ENCODE measurements at places on chromosomes 16 and 17.

DNA sequence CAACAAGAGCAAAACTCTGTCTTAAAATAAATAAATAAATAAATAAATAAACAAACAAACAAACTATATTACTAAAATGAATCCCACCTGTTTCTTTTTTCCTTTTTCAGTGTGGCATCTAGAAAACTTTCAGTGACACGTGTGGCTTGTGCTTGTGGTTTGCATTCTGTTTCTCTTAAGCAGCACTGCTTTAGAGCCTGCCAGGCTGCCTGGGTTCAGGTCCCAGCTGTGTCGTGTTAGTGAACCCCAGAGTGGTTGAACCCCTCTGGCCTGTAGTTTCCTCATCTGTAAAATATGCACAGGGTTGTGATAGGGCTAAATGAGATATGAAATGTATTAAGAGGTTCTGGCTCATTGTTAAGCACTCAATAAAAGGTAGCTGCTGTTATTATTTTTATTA, 12.1 kb upstream of the EPN3 start:
- DNase-seq = no peak

DNA sequence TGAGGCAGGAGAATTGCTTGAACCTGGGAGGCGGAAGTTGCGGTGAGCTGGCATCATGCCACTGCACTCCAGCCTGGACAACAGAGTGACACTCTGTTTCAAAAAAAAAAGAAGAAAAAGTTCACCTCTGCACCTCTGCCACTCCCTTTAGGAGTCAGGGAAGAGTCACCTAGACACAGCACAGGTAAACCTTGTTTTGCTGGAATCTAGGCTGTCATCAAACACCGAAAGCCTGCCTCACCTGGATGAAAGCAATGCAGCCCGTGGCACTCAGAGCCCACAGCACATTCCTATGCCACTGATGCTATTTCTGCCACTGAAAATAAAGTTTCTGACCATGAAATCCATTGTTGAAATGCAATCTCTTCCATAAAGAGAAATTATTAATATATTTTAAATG, 22.2 kb downstream of the CFAP52 start:
- no peak for DNase-seq

- DNase-seq = no peak
These were observed 17.0 kb upstream of the SP6 start for GRCh38 chr17:47867813-47868533.

DNA sequence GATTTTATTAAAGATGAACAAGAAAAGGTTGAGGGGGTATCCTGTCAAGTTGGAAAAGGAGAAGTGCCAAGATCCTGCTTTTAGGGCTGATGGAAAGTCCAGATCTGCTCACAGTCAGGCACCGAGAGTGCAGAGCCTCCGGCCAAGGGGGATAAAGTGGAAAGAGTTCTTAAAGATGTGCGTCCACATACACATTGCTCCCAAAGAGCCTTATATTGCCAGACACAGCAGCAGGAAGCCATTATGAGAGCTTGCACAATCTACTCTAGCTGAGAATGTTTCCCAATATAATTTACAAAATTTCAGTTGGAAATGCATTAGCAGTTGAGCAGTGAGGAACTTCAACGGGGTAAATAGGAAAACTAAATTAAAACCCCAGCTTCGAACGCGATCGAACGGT, 95.6 kb downstream of the SALL1 start:
- DNase-seq = no peak

DNA sequence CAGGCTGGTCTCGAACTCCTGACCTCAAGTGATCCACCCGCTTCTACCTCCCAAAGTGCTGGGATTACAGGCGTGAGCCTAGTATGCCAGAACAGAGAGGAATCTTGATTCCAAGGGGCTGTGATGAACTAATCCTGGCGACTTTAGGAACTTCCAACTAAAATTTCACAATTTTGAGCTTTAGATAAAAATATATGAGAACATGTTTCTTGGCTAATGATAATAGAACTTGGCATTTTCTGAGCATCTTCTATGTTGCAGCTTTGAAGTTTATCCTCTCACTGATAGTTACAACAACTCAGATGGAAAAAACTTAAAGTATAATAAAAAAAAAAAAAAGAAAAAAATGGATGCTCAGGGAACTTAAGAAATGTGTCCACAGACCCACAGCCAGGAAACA, 69.8 kb upstream of the WSCD1 start:
- no peak for DNase-seq

DNA sequence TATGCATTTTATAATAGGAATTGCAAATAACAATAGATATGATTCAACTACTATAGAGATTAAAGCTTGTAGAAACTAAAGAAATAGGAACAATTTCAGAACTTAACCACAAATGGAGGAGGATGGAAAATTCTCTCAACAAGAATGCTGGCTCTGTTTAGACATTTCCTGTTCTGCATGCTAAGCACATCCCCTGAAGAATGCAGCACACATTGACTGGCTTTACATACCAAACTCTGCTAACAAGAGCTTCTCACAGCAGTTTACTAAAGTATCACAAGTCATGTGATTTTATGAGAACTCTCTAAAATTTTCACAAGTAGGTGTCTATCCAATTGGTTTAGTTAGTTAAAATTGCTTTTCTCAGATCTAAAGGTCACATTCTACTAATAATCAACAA, 85.2 kb downstream of the SPAG9 start:
- DNase-seq = peak; percentile 90

DNA sequence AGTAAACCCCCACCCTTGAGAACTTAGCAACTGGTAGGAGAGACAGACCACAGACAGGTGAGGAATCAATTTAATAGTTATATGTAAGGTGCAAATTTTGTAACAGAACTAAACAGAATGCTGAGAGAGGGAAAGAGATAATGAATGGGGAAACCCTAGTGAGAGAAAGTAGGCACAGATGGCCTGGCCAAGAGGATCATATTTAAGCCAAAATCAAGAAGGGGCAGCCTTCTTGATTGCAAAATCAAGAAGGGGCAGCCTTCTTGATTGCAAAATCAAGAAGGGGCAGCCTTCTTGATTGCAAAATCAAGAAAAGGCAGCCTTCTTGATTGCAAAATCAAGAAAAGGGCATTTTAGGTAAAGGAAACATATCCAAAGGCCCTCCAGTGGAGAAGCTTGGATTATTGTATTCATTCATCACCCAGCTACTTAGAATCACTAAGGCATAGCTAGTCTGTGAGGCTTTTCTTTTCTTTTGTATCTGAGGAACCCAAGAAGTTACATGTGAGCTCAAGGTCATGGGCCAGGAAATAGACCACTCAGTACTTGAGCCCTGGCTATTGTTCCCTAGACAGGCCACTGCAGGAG, 190.6 kb downstream of the CYLD start:
- DNase-seq = no peak

GRCh38 chr16:64122177-64122576, 999.7 kb downstream of the CDH11 start:
- DNase-seq = peak; percentile 10

DNA sequence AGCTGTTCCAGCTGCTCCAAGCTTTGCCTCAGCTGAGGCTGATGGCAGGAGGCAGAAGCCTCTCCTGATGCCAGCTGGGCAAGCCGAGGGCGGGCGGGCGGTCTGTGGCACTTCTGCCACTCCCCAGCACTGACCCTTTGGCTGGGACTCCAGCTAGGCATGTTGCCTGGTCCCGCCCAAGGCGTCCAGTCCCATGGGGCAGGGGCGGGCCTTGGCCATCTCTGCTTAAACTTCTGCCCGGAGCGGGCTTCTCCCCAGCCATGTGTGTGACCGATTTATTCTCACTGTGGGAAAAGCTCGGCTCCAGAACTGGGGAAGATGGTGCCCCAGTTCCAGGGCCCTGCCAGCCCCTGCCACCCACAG, 349.1 kb downstream of the SEC14L1 start:
- DNase-seq = no peak

DNA sequence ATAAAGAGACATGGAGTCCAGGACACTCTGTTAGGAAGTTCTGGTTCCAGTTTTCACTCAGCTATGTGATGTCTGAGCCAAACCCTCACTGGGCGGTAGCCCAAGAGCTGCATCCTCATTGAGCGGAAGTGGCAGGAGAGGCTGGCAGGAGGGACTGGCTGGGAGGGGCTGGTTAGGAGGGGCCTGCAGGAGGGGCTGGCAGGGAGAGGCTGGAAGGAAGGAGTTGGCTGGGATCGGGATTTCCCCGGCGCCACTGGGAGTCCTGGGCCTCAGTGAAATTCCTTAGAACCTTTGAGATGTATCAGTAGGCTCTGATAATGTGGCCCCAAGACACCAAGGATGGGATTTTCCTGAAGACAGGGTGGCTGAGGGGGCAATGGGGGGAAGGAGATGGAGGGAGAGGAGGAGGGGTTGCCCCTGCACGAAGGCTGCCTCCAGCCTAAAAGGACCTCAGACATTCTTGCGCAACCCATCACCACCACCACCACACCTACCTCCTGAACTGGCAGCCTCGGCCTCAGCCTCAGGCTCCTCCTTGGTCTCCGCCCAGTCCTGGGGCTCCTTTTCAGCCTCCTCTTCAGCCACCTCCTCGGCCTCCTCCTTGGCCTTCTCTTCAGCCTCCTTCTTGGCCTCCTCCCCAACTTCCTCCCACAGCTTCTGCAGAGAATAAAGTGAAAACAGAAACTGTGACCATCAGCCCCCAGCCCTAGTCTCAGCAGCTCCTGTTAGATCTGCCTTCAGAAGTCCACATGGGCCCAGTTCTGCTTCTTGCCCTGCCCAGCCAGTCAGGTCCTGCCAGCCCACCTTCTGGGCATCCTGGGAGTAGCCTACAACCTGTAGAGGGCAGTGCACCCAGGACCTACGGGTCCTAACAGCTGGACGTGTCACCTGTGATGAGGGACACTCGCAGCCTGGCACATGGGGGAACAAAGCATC, 31.7 kb downstream of the CNGB1 start:
- peak; percentile 59 for DNase-seq

- DNase-seq = peak; percentile 30
These were observed 2.1 kb downstream of the METTL22 start for GRCh38 chr16:8623634-8624033.

DNA sequence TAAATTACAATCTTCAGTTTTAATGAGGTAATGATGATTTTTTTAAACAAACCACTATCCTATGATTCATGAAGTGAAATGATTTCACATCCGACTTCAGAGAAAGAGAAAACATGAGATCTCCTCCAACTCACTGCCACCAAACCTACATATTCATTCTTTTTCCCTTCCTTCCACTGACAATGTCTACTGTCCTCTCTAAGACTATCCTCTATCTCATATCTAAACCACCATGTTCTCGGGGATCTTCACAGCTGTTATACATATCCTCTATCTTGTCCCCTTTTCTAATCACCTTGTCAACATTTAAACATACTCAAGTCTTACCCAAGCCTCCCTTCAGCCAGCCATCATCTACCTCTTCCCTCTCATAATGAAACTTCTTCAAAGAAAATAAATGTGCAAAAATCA, 53.5 kb downstream of the SMURF2 start:
- peak; percentile 45 for DNase-seq

DNA sequence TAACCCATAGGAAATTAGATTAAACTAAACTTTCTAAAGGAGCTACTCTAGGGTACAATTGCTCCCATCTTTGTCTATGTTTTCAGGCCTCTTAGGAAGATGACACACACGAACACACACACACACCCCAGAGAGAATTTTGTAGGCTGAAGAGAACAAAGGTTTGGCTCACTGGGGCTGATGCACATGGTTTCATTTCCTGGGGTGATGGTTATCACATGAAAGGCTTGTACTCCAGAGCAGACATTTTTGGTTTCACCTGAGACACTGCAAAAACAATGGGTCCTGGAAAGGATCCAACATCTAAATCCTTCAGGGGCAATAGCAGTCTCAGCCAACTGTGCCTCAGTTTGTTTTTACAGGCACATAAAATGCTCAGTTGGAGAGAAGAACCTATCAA, 62.8 kb downstream of the GRB7 start:
- no peak for DNase-seq

GRCh38 chr17:81151278-81151677, 14.0 kb upstream of the PVALEF start:
- DNase-seq = no peak

DNA sequence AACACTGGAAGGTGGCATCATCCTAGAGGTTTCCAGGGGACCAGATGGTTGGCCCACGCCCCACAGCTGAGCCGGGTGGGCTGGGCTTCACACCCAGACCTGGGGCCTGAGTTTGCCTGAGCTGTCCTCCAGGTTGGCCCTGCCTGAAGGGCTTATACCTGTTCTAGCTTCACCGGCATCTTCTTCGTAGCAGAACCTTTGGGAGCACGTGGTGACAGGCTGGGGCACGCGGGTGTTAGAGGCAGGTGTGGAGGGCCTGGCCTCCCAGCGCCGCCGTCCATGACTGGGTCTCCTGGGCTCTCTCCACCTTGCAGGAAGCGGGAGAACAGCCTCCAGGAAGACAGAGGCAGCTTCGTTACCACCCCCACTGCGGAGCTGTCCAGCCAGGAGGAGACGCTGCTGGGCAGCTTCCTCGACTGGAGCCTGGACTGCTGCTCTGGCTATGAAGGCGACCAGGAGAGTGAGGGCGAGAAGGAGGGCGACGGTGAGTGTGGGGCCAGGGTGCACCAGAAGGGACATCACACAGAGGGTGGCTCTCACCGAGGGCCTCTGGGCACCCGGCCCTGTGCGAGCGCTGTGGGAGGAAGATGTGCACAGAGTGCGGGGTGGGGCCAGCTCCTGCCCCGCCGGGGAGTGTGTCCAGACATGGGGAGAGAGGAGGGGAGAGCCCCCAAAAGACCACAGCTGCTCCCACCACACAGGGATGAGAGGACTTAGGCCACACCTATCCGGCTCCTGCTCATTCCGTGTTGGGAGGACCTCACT, 4.6 kb upstream of the TEDC2 start:
- no peak for DNase-seq

DNA sequence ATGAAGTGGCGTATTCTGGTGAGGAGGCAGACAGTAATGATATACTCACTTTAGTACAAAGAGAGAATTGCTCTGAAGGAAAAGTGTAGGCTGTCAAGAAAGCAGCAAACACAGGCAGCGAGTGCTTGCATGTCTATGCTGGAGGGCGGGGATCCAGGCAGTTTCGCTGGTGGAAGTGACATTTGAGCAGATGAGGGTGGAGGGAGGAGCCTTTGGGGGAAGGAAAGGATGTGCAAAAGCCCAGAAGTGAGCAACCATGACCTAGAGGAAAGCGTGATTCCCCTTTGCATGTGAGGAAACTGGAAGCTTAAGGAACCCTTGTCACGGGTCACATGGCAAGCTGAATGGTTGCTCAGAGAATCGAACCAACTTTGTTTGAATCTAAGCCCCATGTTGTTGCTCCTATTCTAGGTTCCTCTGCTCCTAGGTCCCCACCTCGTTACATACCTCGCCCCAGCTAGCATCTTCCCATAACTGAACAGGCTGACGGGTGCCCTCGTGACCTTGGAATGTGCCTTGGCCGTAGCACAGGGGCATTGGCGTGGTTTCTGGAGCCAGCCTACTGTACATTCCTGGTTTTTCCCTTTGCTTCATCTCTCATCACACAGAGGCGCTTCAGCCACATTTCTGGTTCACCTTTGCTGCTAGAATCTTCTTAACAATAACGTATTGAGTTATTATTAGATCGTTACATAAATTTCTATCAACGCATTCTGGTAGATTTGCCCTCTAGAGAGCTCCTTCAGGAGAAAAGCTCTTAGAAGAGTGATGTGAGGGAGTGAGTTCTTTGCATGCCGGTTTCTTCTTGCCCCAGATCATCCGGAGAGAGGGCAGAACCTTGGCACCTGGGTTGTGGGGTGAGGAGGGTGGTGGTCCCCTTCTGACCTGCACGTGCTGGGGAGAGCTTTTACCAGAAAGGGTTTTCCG, 191.8 kb downstream of the SNX29 start:
- DNase-seq = no peak

Measured in fibroblast of skin of right biceps (primary cell).